Fibroblast of upper back skin (primary cell): ENCODE measurements at places on chromosomes 2 and 18.

DNA sequence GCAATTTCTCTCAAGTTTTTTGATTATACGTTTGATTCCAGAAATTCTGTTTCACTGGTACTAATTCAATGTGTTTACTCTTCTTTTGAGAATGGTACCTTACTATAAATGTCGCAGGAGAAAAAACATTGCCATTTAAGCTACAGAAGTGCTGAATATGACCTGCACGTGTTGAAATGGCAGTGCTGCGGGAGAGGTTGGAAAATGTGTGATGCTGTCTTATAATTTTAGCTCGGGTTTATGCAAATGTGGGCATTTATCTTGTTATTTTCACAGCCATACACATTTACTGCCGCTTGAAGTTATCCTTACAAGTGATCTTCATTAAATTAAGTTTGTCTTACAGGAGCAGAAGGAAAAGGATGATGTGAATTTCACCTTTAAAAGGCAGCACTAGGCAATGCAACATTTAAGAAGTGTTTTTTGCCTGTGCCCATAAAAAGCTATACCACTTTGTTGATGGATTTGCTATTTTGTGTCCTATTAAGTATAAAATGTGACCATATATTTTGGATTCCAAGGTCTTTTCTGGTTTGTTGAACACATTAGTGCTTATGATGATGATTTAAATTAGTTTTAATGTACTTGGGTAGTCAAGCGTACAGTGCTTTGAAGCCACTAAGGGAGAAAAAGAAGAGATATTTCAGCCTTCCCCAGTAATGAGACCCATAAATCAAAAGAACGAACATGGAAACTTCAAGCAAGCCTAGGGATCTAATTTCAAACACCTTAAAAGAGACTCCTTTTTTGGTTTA lies 112.1 kb downstream of the LTBP1 start:
- DNase-seq = no peak

DNA sequence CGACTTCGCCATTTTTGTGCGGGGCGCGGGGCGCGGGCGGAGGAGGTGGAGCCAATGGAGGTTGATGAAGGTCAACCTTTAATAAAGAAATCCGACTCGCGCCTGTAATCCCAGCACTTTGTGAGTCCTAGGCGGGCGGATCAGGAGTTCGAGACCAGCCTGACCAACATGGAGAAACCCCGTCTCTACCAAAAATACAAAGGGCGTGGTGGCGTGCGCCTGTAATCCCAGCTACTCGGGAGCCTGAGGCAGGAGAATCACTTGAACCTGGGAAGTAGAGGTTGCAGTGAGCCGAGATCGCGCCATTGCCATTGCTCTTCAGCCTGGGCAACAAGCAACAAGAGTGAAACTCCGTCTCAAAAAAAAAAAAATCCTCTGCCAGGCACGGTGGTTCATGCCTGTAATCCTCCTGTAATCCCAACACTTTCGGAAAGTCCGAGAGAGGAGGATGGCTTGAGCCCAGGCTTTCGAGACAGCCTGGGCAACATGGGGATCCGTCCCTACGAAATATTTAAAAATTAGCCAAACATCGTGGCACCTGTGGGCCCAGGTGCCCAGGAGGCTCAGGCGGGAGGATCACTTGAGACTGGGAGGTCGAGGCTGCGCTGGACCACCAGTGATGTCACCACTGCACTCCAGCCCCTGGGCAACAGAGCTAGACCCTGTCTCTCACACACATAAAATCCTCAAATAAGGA lies 493 bp upstream of the PREB start:
- no peak for DNase-seq

DNA sequence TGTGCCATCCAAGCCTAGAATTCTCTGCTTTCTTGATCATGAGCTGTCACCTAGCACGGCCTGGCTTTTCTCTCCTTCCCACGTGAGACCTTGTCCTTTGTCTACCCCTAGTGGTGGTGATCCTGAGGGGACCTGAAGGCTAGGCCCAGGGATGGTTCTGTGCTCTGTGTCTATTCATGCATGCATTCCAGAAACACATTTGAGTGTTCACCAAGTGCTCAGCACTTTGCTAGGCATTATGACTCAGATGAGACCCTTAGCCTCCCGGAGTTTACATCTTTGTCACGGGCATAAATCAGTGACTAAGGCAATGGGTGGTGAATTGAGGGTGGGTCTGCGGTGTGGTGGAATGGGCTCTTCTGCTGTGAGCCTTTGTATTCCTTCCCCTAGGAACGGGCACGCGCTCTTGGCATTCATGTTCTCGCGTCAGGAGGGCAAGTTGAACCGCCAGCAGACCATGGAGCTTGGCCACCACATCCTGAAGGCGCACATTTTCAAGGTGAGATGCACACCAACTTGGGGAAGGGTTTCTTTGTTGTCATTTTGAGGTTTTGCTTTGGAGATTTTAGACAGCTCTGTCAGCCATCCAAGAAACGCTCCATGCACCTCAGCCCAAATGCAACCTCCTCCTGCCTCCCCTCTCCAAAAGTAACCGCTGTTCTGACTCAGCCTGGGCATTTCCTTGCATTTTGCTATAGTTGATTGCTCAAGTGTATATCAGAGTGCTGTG lies 100.9 kb downstream of the WDSUB1 start:
- DNase-seq = peak; percentile 78

DNA sequence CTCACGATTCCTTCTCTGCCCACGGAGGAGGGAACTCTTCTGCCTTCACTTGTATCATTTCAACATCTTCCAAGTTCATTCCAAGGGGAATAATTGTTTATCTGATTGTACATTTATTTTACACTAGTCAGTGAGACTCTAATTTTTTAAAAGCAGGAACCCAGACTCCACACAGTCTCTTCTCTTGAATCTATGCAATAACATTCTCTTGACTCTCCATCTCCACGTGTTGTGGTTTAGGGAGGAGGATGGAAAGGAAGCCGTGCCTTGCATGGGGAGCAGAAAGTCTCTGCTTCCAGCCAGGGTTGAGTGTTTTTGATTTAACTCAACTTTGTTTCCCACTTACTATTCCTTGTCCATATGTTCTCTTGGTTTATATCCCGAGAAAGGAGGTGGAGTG lies 131.1 kb upstream of the RIOK3 start:
- DNase-seq = peak; percentile 82

DNA sequence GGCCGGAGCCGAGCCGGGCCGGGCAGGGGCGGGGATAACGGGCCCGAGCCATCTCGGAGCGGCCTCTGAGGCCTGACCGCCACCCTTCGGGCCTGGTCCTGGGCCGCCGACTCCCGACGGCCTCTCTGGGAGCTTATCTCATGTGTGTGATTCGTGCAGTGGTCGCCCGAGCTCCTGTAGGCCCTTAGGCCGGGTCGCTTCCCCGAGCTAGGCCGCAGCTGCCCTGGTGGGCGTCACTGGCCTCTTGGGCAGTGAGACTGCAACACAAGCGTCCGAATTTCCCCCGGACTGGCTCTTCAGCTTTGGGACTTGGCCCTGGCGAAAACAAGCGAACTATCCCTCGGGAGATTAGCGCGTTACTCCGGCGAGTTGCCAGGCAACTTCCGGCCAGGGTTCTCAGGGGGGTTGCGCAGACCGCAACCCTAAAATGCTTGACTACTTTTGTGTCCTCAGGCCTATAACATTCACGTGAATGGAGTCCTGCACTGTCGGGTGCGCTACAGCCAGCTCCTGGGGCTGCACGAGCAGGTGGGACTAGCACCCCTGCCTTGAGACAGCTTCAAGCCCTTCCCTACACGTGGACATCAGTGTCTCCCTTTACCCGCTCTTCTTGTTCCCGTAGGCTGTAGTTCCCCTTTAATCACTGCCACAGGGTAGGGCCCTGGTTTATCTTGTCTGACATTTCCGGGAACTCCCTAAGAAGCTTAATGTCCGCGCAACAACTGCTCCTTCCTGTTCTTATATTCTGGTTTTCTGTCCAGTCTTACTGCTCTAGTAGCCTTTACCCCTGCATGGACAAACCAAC lies 602 bp downstream of the SNX17 start:
- DNase-seq = peak; percentile 46
